ENCODE measurements at places on chromosomes 16 and 17. TPM values are rescaled to one million over a fixed set of nuclear protein-coding genes. Genes with fewer than 3 reads are reported as not detected.

The ARL16 gene
- 34.9 TPM for total RNA-seq

The PRDM7 gene
- not detected for total RNA-seq

The PITPNM3 gene
- total RNA-seq = 1.6 TPM

The KRTAP3-1 gene
- not detected for total RNA-seq

The NPIPB13 gene
- 10.2 TPM for total RNA-seq

The MRM3 gene
- 18.4 TPM for total RNA-seq

The SLC13A2 gene
- 4.0 TPM for total RNA-seq

The ZNF174 gene
- 9.3 TPM for total RNA-seq

GRCh38 chr17:46963571-46963970 is 15.5 kb downstream of the RPRML start:
- DNase-seq = no peak

DNA sequence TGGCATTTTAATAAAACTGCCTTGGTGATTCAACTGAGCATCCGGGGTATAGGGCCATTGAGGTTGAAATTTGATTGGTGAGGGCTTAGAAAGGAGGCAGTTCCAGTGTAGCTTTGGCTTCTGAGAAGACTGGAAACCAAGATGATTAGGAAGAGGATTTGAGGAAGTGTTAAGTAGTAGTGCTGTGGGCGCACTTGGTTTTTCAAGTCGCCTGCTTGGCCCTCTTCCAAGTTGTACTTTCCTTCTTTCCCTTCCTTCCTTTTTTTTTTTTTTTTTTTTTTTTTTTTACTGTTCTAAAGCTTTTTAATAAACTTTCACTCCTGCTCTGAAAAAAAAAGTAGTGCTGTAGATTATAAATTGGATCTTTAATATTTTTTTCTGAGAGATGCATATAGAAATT is 320.5 kb downstream of the UTP18 start:
- no peak for DNase-seq

DNA sequence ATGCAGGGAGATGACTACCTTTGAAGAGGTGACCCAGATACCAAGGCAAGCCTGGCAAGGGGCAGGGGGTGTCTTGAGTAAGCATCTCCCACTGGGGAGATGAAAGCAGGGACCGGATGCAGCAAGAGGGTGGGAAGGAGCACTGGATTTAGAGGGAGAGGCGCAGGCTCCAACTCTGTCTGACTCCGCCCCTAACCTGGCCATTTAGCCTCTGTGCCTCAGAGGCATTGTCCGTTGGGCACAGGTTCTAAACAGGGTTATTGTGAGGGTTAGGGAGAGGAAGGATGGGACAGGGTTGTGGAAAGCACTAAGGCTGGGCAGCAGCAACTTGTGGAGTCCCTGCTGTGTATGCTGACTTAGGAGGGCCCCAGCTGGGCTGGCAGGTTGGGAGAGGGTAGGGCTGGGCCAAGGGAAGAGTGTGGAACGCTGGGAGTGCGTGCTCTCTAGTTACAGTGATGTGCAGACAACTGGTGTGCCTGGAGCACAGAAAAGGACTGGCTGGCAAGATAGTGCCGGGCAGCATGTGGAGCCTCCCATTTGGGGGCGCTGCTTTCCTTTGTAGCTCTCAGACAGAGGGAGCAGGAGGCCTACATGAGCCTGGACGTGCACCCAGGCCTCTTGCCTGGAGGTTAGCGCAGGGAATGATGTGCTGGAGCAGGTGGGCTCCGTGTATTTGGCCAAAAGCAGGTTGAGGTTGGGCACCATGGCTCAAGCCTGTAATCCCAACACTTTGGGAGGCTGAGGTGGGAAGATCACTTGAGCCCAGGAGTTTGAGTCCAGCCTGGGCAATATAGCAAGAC is 26.2 kb downstream of the TBX2 start:
- DNase-seq = no peak

DNA sequence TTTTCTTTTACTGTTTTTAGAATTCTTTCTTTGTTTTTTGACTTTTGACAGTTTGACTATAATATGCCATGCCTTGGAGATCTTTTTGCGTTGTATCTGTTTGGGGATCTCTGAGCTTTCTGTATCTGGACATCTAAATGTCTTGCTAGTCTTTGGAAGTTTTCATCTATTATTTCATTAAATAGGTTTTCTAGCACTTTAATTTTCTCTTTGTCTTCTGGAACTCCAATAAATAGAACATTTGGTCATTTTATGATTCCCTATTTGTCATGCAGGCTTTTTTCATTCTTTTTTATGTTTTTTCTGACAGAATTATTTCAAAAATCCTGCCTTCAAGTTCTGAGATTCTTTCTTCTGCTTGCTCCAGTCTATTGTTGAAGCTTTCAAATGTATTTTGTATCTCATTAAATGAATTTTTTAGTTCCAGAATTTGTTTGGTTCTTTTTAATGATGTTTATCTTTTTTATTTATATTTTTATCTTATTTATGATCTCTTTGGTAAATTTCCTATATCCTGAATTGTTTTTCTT is 201.4 kb downstream of the CHD9NB start:
- DNase-seq = no peak

- no peak for DNase-seq
Measured at GRCh38 chr16:10097271-10097670, 85.0 kb downstream of the GRIN2A start.

DNA sequence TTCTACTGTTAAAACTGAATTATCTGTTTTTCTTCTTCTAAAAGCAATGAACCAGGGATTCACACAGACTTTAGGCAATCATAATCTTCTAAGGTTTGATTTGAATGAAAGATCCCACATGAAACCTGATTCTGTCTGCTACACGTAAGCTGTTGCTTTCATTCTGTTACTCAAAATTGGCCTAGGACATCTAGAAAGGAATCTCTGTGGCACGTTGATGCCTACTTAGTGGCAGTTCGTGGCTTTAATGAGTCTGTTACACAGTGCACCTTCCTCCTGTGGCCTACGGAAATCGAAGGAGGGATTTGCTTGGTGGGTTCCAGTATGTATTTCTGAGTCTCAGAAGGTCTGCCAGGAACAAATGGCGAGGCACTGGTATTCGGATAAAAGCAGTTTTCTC is 489.4 kb upstream of the HSBP1 start:
- DNase-seq = no peak

GRCh38 chr17:38685491-38685890 is 10.7 kb upstream of the EPOP start:
- no peak for DNase-seq

- DNase-seq = no peak
Measured at GRCh38 chr16:31508706-31509195, 560 bp upstream of the RUSF1 start.

DNA sequence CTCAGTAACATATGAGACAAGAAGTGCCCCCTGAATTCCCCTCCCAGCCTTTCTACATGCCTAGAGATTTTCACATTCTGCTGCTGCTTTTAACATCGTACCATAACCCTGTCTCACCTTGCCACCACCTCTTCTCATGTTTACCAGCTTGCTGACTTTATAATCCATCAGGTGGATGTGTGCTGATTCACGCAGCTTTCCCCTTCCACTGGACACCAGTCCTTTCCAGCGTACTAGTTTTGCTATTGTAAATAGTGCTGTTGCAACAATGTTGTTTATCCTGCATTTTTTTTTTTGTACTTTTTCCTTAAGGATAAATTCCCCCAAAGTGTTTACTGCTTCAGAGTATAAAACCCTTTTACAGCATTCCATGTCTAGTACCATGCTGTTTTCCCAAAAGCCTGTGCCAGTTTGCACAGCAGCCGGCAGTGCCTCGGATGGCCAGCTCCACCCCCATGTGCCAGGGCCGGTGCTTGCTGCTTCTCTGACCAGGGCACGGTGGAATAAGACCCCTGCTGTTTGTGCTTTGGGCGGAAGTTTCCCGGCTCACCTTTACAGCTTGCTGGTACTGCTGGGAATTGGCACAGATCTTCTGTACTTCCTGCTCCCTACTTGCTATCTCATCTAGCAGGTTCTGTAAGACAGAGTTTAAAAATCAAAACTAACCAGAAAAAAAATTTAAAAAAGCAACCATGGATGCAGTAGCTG is 41.3 kb downstream of the UBN1 start:
- no peak for DNase-seq

- no peak for DNase-seq
Measured at GRCh38 chr16:85461022-85461813, 151.9 kb upstream of the GSE1 start.

DNA sequence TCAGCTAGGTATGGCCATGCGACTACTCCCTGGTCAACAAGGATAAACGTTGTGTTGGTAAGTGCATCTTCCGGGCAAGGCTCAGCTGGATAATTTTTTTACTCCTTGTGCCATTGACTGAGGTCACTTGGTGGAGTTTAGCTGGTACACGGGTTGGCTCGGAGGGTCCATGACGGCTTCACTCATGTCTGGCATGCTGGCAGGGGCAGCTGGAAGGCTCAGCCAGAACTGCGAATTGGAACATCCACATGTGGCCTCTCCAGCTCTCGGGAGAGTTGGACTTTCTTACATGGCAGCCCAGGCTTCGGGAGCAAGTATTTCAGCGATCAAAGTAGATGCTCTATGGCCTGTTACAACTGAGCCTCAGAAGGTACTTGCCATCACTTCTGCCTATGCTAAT is 31.5 kb upstream of the CRYBA1 start:
- no peak for DNase-seq

GRCh38 chr17:6867849-6868248 is 36.3 kb upstream of the TEKT1 start:
- DNase-seq = no peak

GRCh38 chr17:35297666-35298065 is 54.8 kb downstream of the SLFN5 start:
- no peak for DNase-seq
